ENCODE measurements at places on chromosomes 5 and 9. TPM values are rescaled to one million over a fixed set of nuclear protein-coding genes. Genes with fewer than 3 reads are reported as not detected.

The C9orf153 gene
- 0.18 TPM for polyA plus RNA-seq

The GLRA1 gene
- polyA plus RNA-seq, result not detected

The IQGAP2 gene
- polyA plus RNA-seq, result 3.0 TPM

The VCAN gene
- 22.1 TPM for polyA plus RNA-seq

The PDE8B gene
- 15.1 TPM for polyA plus RNA-seq

The PJA2 gene
- polyA plus RNA-seq, result 37.4 TPM

The TRIM36 gene
- polyA plus RNA-seq, result 0.07 TPM

The SV2C gene
- polyA plus RNA-seq, result 0.02 TPM

The C8G gene
- 1.4 TPM for polyA plus RNA-seq

The GABRB2 gene
- polyA plus RNA-seq, result 0.02 TPM

The FLT4 gene
- polyA plus RNA-seq, result 4.8 TPM

The DOCK8 gene
- 1.5 TPM for polyA plus RNA-seq

The NUTM2F gene
- polyA plus RNA-seq, result not detected

The PCA3 gene
- 0.18 TPM for polyA plus RNA-seq

The PCDH12 gene
- polyA plus RNA-seq, result 3.0 TPM

The NPR3 gene
- polyA plus RNA-seq, result 12.6 TPM

The DNM1 gene
- polyA plus RNA-seq, result 6.0 TPM

The C5orf52 gene
- polyA plus RNA-seq, result not detected

The ELAVL2 gene
- 0.07 TPM for polyA plus RNA-seq

The SPIN1 gene
- 26.3 TPM for polyA plus RNA-seq

The RNF180 gene
- polyA plus RNA-seq, result 5.3 TPM

The MZB1 gene
- polyA plus RNA-seq, result 0.38 TPM

The HAND1 gene
- polyA plus RNA-seq, result 3.6 TPM

The BNIP1 gene
- 12.1 TPM for polyA plus RNA-seq

The CERCAM gene
- polyA plus RNA-seq, result 12.3 TPM

The SH3TC2 gene
- 4.9 TPM for polyA plus RNA-seq

The BNC2 gene
- polyA plus RNA-seq, result 4.7 TPM

The CDK9 gene
- polyA plus RNA-seq, result 37.3 TPM

The KCNV2 gene
- polyA plus RNA-seq, result not detected

The DMGDH gene
- 1.9 TPM for polyA plus RNA-seq

The HTR1A gene
- not detected for polyA plus RNA-seq

The TXNDC8 gene
- not detected for polyA plus RNA-seq

The GDNF gene
- 0.14 TPM for polyA plus RNA-seq

The LCN2 gene
- polyA plus RNA-seq, result 0.16 TPM

The PCDHGB3 gene
- polyA plus RNA-seq, result 1.7 TPM

The KIAA1191 gene
- 70.5 TPM for polyA plus RNA-seq

The MORN5 gene
- 0.25 TPM for polyA plus RNA-seq

The CAMK4 gene
- polyA plus RNA-seq, result 0.25 TPM

The FOXI1 gene
- not detected for polyA plus RNA-seq

The ADGRV1 gene
- 0.05 TPM for polyA plus RNA-seq

The ESM1 gene
- 0.43 TPM for polyA plus RNA-seq

The GMCL2 gene
- polyA plus RNA-seq, result not detected

The PWWP2A gene
- 4.5 TPM for polyA plus RNA-seq

The SPINK13 gene
- 0.72 TPM for polyA plus RNA-seq

The STRBP gene
- polyA plus RNA-seq, result 9.8 TPM

All from right cardiac atrium (tissue), 5 donors.